Stimulated activated CD8-positive, alpha-beta memory T cell treated with anti-CD3 and anti-CD28 coated beads, Interleukin-7, amount 100 ng/mL, for 24 hours (primary cell): ENCODE measurements at places on chromosomes 2 and 18.

GRCh38 chr18:8821531-8821930 lies 116.2 kb downstream of the MTCL1 start:
- DNase-seq: no peak

DNA sequence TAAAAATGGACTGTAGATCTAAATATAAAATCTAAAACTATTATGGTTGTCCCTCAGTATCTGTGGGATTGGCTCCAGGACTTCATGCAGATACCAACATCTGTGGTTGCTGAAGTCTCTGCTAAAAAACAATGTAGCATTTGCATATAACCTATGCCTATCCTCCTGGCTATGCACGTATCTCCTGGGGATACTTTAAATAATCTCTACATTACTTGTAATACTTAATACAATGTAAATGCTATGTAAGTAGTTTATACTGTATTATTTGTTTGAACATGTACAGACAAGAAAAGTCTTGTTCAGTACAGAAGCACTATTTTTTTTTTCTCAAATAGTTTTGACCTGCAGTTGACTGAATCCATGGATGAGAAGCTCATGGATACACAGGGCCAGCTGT lies 134.9 kb downstream of the ZAP70 start:
- no peak for DNase-seq

DNA sequence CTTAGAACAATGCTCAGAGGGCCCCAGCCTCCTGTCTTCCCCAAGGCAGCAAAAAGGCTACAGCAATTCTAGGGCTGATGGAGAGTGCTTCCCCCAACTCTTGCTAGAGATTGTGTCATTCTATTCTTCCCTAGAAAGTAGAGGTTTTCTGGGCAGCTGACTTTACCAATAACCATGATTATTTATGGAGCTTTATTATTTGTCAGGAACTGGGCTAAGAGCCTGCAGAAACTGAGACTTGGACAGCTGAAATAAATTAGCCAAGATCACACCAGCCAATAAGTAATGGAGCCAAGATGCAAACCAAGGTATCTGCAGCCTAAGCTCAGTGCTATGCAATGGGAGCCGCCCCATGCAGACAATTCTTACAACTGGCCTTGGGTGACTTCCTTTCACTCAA lies 84.8 kb downstream of the CCBE1 start:
- no peak for DNase-seq

DNA sequence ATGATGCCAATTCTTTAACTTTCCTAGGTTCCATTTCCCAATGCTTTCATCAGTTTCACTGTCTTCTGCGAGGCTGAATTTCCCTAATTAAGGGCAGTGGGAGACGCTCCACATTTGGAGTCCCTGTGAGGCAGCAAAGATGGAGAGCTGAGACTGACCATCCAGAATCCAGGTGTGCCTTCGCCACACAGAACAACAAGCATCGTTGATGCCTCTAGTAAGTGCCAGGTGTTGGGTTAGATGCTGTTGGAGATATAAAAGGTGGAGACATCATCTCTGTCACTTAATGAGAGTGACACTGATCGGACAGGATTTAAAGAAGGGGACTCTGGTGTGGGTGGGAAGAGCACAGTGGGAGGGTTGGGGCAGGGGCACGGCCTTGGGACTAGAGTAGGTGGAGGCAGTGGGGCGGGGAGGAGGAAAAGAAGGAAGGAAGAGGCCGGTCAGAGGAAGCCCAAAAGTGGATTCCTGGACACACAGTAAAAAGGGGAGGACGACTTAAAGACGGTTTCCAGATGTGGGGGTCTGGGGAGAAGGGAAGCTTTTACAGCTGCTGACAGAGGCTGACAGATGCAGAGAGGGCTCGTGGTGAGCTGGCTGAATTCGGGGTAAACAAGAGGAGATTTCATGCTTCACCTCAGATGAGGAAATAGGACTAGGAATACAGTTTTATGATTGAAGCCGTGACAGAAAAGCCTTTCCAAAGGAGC lies 113.0 kb downstream of the BCL2 start:
- no peak for DNase-seq

- no peak for DNase-seq
Measured at GRCh38 chr2:48313036-48313877, 216.7 kb upstream of the STON1 start.

- no peak for DNase-seq
Measured at GRCh38 chr2:96113951-96114350, 2.4 kb downstream of the ADRA2B start.

DNA sequence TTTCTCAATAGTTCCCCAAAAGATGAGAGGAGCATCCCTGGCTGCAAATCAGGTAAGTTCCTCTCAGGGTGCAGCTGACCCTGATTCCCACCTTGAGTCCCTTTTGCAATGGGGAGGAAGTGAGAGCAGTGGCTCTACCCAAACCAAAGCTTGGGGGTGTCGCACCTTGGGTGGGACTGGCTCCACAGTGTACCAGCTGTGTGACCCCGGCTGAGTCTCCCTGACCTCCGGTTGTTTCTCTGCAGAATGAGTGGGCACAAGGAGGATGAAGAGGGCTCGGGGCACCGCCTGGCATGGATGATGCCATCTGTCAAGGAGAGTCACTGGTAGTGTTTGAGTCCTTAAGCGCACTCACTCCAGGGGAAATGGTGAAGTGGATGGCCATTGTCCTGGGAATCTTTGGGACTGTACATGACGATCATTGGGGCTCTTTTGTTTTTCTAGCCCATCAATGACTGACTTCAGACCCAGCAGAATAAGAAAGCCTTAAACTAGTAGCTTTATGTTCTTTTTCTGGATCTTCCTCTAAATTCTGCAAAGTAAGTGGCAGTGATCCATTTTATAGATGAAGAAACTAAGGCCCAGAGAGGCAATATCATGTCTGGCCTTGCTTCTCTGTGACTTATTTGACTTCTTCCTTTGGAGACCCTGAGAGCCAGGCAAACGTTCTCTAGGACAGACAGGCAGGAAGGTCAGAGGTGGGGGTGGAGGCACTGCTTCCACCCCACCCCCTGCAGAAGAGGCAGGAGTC lies 106.3 kb upstream of the ST3GAL5 start:
- no peak for DNase-seq

DNA sequence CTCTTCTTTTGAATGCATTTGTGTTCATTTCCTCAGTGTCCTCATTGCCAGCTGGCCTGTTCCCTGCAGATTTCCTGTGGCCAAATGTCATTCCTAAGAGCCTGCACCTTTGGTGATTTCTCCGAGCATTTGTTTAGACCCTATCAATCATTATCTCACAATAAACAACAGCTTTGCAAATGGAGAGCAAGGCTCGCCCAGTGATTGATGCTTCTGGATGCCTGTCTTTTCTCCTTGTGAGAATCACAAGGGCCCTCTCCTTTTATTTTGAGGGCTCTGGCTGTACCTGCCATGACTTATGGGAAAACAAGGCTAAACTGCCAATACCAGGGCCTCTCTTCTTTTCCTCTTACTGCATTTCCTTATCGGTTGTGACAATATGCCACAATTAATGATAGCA lies 1454.4 kb upstream of the CELF4 start:
- DNase-seq: no peak

GRCh38 chr2:218229851-218230250 lies 12.9 kb downstream of the ARPC2 start:
- no peak for DNase-seq

DNA sequence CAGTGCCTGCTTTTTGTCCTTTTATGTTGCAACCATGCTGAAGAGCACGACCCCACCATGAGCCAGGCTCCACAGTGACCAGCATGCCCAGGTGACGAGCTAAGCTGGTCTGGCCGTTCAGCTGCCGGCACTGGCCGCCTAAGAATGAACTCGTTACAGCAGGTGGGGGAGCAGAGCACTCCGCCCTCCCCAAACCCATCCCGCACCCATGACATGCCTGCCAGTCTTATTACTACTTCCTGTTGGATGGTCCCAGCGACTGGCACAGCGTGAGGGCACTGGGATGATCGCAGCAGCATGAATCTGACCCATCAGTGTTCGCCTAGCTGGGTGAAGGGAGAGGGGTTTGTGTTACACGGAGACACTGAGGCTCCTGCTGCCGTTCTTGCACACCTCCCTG lies 11.5 kb downstream of the DIPK1C start:
- DNase-seq: no peak

- no peak for DNase-seq
Measured at GRCh38 chr2:164485541-164485940, 135.7 kb downstream of the GRB14 start.

DNA sequence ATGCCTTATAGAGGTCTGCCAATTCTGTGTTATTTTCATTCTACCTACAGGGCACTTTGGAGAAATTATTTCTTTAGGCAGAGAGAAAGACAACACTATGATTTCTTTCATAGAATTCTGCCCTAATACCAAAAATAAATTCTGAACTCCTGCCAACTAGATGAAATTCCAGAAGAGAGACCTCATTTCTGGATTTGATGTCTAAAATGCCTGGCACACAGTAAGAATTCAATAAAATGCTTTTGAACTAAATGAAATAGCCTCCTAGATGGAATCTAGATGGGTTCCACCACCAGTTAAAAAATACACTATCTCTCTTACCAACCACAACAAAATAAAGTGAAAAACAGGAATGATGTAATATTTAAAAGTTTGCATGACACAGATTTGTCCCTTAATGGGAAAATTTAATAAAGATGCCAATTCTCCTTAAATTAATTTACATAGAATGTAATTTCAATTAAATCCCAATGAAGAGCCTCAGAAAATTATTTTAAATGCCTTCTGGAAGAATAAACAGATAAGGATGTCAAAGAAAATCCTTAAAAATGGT lies 75.0 kb downstream of the OSBPL1A start:
- DNase-seq: no peak

- no peak for DNase-seq
Measured at GRCh38 chr2:188978291-188979081, 4.3 kb downstream of the COL3A1 start.

DNA sequence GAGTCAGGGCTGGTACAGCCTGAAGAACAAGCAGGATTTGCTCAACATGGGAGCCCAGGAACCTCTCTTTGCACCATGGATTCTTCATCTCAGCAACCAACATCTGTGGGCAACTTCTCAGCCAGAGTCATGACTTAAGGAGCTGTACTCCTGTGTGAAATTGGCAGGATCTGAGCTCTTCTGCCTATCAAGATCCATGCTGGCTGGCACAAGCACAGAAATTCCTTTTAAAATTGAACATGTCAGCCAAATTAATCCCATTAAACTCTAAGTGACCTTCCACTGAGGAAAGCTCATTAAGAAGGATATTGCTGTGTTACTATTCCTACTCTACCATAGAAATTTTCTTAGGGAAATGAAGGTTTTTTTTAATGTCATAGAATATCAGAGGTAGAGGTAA lies 110.5 kb upstream of the SCG2 start:
- DNase-seq: no peak

DNA sequence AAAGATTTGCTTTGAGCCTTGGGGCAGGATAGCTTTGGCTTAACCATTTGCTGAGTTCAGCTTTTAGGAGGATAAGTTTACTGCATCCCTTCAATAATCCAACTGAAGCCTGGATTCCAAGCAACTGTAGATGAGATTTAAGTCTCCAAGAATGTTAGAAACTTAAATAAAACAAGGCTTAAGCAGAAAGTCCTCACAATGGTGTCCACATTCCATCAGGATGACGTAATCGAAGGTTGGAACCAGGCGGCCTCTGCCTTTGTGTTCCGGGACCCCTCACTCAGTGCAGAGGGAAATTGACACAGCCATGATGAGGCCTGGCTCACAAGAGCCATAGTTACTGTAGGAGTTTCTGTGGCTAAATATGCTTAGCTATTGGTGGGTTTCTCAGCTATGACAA lies 260.4 kb downstream of the LPIN1 start:
- no peak for DNase-seq

GRCh38 chr2:143575340-143575739 lies 446.1 kb downstream of the ARHGAP15 start:
- DNase-seq: no peak

GRCh38 chr2:215969131-215969841 lies 44.1 kb downstream of the MREG start:
- no peak for DNase-seq

GRCh38 chr2:12754643-12755042 lies 37.9 kb downstream of the TRIB2 start:
- no peak for DNase-seq

DNA sequence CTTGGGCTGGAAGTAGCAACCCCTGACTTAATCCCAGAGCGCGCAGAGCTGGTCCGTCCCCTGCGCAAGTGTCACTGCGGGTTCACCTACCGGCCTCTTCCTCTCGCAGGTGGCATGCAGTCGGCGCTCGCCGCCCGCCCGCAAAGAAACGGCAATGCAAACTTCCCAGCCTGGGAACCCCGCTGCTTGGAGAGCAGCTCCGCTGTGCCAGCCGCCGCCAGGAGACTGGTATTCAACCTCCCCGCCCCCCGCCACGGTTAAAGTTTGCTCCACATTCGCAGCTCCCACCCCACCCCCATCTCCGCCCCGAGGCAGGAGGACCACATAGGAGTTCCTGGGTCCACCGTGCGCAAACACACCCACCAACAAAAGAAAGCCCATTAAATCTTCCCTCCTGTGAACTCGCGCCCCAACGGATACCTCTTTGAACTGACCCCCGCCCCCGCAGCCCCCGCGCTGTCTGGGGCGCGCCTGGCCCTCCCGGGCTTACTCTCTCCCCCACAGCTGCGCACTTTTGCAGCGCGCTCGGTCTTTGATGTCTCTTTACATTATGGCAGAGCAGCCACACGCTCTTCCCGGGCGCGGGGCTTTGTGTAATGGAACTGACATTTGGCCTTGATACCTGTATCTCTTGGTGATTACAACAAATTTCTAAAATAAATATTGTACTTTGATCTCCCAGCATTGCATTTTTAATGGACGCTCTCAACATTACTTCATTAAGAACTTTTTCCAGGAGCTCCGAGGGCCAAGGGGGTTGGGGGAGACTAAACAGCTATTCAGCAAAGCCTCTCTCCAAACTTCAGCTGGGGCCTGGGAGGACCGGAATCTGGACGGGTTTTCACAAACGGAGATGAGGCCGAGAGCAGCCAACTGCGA lies 3.1 kb upstream of the SP5 start:
- no peak for DNase-seq

DNA sequence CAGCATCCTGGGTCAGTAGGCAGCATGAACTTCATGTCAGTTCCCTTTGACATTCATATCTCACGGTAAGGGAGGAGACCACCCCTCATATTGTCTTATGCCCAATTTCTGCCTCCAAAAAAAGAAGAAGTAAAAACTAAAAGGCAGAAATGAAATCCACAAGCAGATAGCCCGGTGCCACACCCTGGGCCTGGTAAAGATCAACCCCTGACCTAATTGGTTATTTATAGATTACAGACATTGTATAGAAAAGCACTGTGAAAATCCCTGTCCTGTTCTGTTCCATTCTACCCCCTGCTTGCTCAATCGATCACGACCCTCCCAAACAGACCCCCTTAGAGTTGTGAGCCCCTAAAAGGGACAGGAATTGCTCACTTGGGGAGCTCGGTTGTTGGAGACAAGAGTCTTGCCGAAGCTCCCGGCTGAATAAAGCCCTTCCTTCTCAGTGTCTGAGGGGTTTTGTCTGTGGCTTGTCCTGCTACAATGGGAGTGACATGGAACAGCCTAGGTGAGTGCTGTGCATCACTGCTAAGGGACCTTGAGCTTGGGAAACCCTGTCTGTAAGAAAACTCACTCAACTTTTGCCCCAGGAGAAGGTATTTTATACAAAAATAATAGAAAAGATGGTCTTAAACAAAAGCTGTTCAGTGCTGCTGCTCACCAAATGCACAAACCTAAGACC lies 11.1 kb downstream of the NDUFV2 start:
- no peak for DNase-seq

GRCh38 chr2:173347305-173348168 lies 7.1 kb upstream of the CDCA7 start:
- no peak for DNase-seq

GRCh38 chr2:186255823-186256222 lies 230.2 kb upstream of the ZC3H15 start:
- DNase-seq: no peak

GRCh38 chr2:222433332-222434173 lies 9.2 kb downstream of the SGPP2 start:
- DNase-seq: no peak

GRCh38 chr2:168566974-168567665 lies 111.0 kb downstream of the CERS6 start:
- no peak for DNase-seq
